Stimulated activated CD4-positive, alpha-beta T cell treated with anti-CD3 and anti-CD28 coated beads, Interleukin-1b, Interleukin-23, amount 100 ng/mL, for 24 hours (primary cell): ENCODE measurements at places on chromosomes 5 and 9.

DNA sequence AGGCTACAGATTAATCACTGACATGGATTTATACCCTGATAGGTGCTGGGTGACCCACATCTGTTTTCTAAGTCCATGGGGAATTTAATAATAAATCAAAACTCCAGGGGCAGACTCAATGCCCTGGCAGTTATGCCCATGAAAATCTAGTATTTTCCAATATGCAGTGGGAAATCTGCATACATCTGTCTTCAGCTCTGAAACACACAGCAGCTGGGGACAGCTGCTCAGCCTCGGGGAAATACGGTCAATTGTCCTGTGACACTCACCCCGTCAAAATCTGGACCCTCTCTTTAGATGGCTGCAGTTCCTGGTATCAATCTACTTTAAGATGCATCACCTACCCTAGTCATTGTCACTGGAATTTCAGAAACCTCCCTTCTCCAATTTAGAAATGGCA is 12.7 kb upstream of the C1QTNF3 start:
- DNase-seq = no peak

DNA sequence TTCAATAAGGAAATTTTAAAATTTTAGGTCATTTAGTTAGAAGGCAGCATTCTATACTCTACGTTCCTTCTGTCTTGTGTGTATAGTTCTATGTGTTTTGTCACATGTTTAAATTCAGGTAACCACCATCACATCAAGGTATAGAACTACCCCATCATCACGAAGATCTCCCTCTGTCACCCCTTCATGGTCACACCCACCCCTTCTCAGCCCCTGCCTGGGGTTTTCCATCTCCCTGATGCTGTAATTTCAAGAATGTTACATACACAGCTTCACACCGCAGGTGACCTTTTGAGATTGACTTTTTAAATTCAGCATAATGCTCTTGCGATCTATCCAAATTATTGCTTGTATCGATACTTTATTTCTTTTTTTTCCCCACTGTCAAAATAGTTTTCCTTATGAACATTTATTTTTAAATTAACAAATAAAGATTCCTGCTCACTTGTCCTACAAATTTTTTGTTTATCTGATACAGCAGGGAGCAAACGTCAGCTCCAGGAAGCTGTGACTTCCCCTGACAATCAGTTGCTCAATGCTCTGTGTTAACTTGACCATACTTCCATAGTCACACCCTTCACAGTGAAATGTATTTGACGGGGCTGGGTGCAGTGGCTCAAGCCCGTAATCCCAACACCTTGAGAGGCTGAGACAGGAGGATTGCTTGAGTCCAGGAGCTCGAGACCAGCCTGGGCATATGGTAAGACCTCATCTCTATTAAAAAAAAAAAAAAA is 10.2 kb downstream of the BTNL8 start:
- no peak for DNase-seq

DNA sequence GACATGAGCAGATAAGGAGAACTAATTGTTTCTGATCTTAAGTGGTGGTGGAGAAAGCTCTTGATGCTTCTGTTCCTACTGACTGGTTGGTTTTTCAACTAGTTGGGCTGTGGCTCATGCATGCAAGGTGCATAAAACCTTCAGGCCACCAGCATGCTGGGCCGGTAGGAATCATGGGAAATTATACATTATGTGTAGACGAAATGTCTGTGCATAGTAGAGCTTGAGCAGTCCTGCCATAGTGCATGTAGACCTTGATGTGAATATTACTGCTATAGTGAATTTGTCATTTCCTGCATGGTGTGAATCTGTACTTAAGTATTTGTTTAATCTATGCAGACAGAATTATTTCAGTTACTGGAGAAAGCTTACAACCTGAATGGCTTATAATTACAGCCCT is 433.6 kb upstream of the ADAMTSL1 start:
- DNase-seq = no peak

DNA sequence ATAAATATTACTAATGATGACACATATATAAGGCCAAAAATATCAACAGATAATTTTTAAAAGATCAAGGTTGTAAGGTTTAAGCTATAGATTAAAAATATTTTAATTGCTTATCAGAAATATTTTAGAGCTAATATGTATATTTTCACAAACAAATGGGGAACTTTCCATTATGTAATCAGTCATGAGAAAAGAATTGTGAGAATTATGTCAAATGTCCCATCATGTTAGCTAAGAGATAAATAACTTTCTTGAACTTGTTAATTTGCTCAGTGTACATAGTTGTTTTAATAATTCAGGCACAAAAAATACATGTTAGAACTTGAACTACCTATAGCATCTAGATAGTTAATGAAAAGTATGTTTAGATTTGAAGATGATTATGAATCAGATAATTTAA is 67.7 kb downstream of the SYK start:
- no peak for DNase-seq

DNA sequence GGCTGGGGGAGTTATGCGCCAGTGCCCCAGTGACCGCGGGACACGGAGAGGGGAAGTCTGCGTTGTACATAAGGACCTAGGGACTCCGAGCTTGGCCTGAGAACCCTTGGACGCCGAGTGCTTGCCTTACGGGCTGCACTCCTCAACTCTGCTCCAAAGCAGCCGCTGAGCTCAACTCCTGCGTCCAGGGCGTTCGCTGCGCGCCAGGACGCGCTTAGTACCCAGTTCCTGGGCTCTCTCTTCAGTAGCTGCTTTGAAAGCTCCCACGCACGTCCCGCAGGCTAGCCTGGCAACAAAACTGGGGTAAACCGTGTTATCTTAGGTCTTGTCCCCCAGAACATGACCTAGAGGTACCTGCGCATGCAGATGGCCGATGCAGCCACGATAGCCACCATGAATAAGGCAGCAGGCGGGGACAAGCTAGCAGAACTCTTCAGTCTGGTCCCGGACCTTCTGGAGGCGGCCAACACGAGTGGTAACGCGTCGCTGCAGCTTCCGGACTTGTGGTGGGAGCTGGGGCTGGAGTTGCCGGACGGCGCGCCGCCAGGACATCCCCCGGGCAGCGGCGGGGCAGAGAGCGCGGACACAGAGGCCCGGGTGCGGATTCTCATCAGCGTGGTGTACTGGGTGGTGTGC is at the start of gene RXFP3:
Gene RXFP3 (plus strand): TSS at position 6 of the 636 bp plus-strand sequence. CDS start 355 bp downstream, at position 361.
- no peak for DNase-seq

GRCh38 chr5:80439213-80439612 is 31.3 kb downstream of the ZFYVE16 start:
- DNase-seq = no peak
